ENCODE measurements at places on chromosomes 6 and 20. TPM values are rescaled to one million over a fixed set of nuclear protein-coding genes. Genes with fewer than 3 reads are reported as not detected.

PSMB1 gene
- 259 TPM for total RNA-seq

CDH4 gene
- 7.7 TPM for total RNA-seq

MRPS18B gene
- total RNA-seq = 69.8 TPM

PLA2G7 gene
- not detected for total RNA-seq

SYCP2L gene
- 2.0 TPM for total RNA-seq

TBC1D7 gene
- 31.0 TPM for total RNA-seq

PNLDC1 gene
- total RNA-seq = not detected

CST11 gene
- total RNA-seq = not detected

PTPN1 gene
- 55.4 TPM for total RNA-seq

SOD2 gene
- 171 TPM for total RNA-seq

TRIM40 gene
- not detected for total RNA-seq

ANKRD66 gene
- not detected for total RNA-seq

HMGN4 gene
- 71.9 TPM for total RNA-seq

ZC2HC1B gene
- total RNA-seq = not detected

EIF6 gene
- 463 TPM for total RNA-seq
